ENCODE measurements at places on chromosomes 3 and 15.

- DNase-seq = no peak
These were observed 175.3 kb downstream of the XXYLT1 start for GRCh38 chr3:195095704-195096036.

- DNase-seq = peak; percentile 86
These were observed 69.2 kb downstream of the ATP8B4 start for GRCh38 chr15:50049871-50050270.

DNA sequence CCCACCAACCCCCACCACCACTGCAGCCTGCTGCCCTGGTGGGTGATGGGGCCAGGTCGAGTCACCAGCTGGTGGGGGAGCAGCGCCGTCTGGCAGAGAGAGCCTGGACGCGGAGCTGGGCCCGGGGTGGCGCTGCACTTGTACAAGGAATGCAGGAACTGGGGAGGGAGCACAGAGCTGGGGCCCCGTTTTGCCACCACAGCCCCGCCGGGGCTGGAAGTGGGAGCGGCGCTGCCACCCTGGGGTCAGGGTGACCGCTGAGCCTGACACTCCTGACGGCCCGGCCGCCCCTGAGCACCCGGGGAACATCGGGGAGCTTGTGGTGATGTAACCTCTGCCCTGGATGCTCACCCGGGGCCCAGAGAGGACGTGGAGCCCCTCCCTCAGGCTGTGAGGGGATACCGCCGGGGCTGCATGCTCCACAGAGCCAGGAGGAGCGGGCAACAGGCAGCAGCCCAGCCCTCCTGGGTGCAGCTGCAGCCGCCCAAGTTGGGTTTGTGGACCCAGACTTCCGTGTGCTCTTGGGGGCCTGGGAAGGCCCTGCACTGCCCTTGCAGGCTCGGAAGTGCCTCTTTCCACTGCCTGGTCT, 32.6 kb upstream of the IREB2 start:
- DNase-seq = no peak

- DNase-seq = peak; percentile 45
These were observed 24.8 kb downstream of the SLC28A2 start for GRCh38 chr15:45276831-45277230.

- DNase-seq = no peak
These were observed 72.5 kb downstream of the MRPL46 start for GRCh38 chr15:88394553-88395145.

GRCh38 chr3:138348754-138349739, 668 bp downstream of the MRAS start:
- DNase-seq = peak; percentile 38

- DNase-seq = no peak
These were observed 4.5 kb downstream of the GPR156 start for GRCh38 chr3:120280566-120280965.

- DNase-seq = peak; percentile 92
These were observed 3.1 kb upstream of the ACKR4 start for GRCh38 chr3:132593947-132594323.

GRCh38 chr3:50254577-50255250, 14.2 kb upstream of the SEMA3B start:
- peak; percentile 51 for DNase-seq

GRCh38 chr3:36164400-36164799, 215.9 kb upstream of the STAC start:
- DNase-seq = no peak

GRCh38 chr3:15499536-15499935, 22.0 kb downstream of the COLQ start:
- DNase-seq = peak; percentile 44

GRCh38 chr3:126913524-126913923, 69.4 kb upstream of the PLXNA1 start:
- DNase-seq = no peak

DNA sequence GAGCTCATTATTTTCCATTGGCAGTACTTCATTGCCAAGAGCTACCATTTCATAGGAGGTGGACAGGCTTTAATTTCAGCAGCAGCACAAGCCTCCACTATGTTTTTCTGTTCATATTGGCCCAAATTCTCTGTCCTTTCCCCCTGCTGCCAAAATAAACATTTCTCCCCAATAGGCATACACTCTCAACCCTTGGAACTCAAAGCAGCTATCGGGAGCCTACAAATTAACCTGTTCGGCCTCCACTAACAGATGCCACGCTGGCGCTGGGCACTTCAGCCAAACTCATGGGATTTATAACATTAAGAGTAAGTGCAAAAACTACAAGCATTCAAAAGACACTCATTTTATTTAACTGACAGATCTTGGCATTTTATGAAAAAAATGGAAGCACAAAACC, 95.7 kb downstream of the NSUN3 start:
- DNase-seq = no peak

DNA sequence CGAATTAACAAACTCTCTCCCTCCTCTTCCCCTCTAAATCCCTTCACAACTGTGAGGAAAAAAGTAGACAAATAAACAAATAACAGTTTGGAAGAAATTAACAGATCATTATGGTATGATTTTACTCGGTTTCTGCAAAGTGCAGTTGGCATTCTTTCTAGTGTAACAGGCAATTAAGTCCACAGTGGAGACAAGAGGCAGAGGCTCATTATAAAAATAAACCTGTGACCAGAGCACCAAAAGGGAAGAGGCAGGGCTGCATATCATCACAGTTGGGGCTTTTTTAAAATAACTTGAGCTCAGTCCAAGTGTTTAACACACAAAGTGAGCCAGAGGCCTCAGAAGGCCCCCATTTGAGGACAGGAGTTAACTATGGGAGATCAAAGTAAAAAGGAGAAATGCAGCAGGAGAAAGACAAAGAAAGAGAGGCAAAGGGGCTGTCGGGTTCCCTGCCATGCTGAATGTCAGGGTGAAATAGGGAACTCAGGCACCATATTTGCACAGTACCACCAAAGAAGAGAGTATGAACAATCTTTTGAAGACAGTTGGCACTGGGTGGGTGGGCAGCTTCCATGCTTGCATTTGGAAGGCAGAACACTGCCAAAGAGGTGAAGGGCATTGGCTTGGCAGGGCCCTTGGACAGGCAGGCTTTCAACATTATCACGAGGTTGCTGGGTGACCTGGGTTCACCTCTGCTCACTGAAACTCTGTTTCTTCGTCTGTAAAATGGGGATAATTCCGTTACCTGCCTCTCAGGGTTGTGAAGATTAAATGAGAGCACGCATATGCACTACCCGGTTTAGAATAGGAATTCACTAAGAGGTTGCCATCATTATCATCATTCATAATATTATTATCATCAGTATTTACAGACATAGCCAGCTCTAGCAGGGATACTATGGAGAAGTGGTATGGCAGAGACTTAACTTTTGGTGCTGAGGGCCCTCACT, 134.5 kb downstream of the MEX3B start:
- peak; percentile 42 for DNase-seq

Data from EH (cell line).